Endothelial cell of umbilical vein (primary cell): ENCODE measurements at places on chromosomes 13 and 19. TPM values are rescaled to one million over a fixed set of nuclear protein-coding genes. Genes with fewer than 3 reads are reported as not detected.

Gene ZSCAN18
- polyA plus RNA-seq = 17.3 and 19.5 TPM in 2 replicates

Gene PBX4
- polyA plus RNA-seq = not detected in 2 replicates

Gene ZNF90
- polyA plus RNA-seq = 0.92 and 1.0 TPM in 2 replicates

Gene UFM1
- 12.9 and 16.8 TPM in 2 replicates for polyA plus RNA-seq

Gene KCTD4
- polyA plus RNA-seq = not detected in 2 replicates

Gene PRX
- polyA plus RNA-seq = 0.43 and 0.80 TPM in 2 replicates

Gene ZNF813
- 0.37 and 0.47 TPM in 2 replicates for polyA plus RNA-seq

Gene GGACT
- 2.5 and 2.9 TPM in 2 replicates for polyA plus RNA-seq

Gene PPFIA3
- polyA plus RNA-seq = 1.3 and 1.4 TPM in 2 replicates

Gene ERICH4
- polyA plus RNA-seq = not detected in 2 replicates

Gene DHX34
- polyA plus RNA-seq = 12.8 and 15.9 TPM in 2 replicates

Gene SHISA7
- not detected in 2 replicates for polyA plus RNA-seq

Gene ERICH6B
- polyA plus RNA-seq = not detected in 2 replicates

Gene ZNF865
- 4.0 and 5.2 TPM in 2 replicates for polyA plus RNA-seq

Gene RFC3
- 5.2 and 7.3 TPM in 2 replicates for polyA plus RNA-seq

Gene NPHS1
- polyA plus RNA-seq = not detected in 2 replicates

Gene GPR180
- polyA plus RNA-seq = 2.5 and 3.1 TPM in 2 replicates

Gene TMEM255B
- 120 and 121 TPM in 2 replicates for polyA plus RNA-seq

Gene PRODH2
- polyA plus RNA-seq = not detected in 2 replicates

Gene FUT1
- 1.9 and 2.6 TPM in 2 replicates for polyA plus RNA-seq

Gene NUDT19
- 6.6 and 7.7 TPM in 2 replicates for polyA plus RNA-seq

Gene CEACAM1
- 2.4 and 3.5 TPM in 2 replicates for polyA plus RNA-seq

Gene ADGRE1
- not detected in 2 replicates for polyA plus RNA-seq

Gene CCDC8
- polyA plus RNA-seq = 0.18 and 0.19 TPM in 2 replicates

Gene NRTN
- 0.41 TPM in 2 replicates for polyA plus RNA-seq

Gene S1PR4
- polyA plus RNA-seq = 2.5 and 2.8 TPM in 2 replicates

Gene PGLYRP1
- polyA plus RNA-seq = not detected in 2 replicates
